ENCODE measurements at places on chromosomes 3 and 15.

DNA sequence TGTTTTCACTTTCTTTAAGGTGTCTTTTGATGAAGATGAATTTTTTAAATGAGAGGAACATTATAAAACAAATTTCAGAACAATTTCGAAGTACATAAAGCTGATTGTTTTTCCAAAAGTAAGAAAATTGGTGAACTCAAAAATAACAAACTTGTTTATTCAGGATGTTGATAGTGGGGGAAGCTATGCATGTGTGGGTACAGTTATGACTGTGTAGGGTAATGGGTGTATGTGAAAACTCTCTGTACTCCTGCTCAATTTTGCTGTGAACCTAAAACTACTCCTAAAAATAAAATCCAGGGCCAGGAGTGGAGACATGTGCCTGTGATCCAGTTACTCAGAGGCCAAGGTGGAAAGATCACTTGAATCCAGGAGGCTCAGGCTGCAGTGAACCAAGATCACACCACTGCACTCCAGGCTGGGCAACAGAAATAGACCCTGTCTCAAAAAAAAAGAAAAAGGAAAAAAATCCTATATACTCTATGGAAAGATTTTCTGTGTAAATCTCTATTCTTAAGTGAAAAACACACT, 37.2 kb downstream of the PIK3CB start:
- DNase-seq = no peak

DNA sequence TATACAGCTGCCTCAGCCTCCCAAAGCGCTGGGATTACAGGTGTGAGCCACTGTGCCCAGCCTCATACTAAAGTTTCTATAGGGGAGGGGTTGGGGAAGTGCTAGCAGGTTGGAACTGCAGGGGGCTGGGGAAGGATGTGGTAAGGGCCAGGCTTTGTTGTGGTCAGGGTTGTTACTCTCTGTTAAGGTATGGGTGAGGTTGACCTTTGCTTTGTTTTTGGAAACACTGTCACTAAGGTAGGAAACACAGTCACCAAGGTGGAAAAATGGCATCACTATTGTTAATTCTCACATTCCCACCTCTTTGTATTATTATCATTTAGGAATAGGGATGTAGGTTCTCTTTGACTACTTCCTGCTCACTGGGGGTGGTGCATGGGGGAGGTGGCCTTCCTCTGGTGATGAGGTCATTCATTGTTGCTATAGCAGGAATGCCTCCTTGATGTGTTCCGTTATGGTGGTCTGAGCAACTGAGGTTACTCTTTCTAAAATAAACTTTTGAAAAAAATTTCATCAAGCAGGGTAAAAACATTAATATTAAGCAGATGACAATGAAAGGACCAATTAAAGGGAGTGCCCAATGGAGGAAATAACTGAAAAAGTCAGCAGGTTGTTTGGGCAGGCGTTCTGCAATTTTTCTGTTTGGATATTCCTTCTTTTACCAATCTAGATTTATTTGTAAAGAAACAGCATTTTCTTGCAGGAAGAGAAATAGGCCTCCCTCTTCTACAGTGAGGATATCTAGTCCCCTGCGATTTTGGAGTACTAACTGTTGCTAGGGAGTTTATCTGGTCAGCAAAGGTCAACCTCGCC, 150.5 kb downstream of the WDR76 start:
- DNase-seq = peak; percentile 27

DNA sequence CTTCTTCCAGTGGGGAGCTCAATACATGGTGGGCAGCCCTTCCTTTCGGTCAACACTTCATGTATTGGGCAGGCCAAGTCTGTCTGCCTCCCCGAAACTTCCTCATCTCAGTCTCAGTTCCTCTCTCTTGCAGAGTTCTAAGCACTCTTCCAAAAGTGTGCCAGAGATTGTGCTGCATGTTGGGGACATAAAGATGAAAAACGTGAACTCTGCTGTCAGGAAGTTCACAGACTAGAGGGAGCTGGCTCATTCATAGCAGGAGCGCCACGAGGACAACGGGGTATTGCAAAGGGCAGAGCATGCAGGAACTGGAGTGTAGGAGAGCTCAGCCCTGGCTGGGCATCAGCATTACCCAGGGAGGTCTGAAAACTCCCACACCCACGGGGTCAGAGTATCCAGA, 15.3 kb upstream of the EPHB3 start:
- DNase-seq = no peak

- no peak for DNase-seq
These were observed 185.2 kb downstream of the ATP10A start for GRCh38 chr15:25677719-25678499.

GRCh38 chr3:169347597-169347996, 315.9 kb downstream of the MECOM start:
- DNase-seq = no peak

- DNase-seq = no peak
These were observed 112.7 kb downstream of the FEZF2 start for GRCh38 chr3:62260655-62261054.

DNA sequence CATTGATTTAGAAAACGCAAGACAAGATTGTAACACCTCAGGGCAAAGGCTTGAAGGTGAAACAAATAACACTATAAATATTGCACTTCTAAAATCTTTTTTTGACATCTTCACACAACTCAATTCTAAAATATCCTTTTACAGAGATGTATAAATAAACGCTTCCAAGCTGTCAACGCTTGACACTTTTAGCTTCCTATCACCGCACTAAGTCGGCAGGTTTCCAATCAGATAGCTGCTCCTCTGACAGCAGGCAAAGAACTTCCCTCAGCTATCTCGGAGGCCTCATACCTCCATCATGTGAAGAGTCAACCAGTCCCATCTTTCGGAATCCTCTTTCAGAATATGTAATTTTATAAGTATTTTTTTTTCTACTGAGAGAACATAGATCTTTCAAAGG, 71.0 kb downstream of the PCOLCE2 start:
- DNase-seq = no peak

DNA sequence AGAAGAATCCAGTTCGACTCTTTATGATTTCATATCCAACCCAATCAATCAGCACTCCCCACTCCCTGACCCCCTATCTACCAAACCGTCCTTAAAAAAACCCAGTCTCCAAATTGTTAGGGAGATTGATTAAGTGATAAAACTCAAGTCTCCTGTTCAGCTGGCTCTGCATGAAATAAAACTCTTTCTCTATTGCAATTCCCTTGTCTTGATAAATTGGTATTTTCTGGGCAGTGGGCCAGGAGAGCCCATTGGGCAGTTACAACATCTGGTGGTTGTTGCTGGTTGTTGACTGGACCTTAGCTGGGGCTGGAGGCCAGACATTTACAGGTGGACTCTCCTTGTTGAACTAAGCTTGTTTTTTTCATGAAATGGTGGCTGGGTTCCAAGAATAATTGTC, 642.3 kb downstream of the ROBO2 start:
- DNase-seq = no peak

GRCh38 chr3:114829783-114830182, 317.3 kb downstream of the ZBTB20 start:
- DNase-seq = no peak

DNA sequence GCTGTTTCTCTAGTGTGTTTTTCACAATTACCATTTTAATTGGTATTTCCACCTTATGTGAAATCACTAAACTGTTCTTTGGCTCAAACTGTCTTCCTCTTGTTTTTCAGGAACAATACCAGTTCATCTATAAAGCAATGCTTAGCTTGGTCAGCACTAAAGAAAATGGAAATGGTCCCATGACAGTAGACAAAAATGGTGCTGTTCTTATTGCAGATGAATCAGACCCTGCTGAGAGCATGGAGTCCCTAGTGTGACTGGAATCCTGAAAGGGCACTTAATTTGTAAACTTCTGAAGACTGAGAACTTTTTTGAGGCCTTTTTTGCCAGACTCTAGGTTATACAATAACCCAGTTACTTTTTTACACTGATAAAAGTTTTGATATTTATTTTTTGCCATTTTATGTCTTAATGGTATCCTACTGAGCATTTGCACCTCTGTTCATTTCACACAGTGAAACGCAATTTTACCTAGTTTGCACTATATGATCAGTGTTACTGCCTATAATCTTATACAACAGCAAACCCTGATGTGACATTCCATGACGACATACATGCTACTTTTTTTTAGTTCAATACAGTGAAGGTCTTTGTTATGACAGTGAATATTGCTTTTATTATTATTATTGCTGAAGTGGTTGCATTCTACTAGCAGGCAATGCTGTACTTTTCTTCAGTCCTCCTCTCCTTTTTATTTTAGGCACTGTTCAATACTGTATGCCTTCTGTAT, 80.1 kb downstream of the FEZF2 start:
- no peak for DNase-seq

DNA sequence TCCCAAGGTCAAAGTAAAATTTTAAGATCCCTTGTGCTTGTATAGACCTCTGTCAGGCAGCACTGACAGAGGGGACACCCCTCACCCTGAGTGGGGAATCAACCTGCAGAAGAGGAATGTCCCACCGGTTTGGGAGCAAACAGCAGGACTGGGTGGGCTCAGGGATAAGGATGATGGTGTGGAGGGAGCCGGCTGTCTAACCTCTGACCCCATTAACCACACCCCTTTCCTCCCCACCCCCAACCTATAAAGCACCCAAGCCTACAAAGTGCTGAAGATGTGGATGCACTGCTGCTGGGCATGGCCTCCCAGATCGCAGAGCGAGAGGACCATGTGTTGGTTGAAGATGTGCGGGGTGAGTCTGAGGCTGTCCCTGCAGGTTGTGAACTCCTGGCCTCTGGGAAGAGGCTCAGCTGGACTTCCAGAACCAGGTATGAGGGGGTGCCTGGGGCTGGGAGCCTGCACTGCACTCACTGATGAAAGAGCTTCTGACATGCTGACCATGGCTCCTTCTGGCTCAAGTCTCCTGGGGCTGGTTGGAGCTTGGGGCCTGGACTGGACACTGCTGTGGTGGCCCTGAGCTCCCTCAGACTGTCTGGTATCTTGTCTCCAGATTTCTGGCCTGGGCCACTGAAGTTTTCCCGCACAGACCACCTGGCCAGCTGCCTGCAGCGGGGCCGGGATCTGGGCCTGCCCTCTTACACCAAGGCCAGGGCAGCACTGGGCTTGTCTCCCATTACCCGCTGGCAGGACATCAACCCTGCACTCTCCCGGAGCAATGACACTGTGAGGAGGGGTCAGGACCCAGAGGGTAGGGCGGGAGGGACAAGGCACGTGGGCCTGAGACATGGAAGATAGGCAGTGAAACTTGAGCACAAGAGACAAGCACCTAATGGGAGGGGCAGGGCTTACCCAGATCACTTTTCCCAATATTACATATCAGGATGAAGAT, 9.3 kb downstream of the DUOX1 start:
- DNase-seq = no peak

DNA sequence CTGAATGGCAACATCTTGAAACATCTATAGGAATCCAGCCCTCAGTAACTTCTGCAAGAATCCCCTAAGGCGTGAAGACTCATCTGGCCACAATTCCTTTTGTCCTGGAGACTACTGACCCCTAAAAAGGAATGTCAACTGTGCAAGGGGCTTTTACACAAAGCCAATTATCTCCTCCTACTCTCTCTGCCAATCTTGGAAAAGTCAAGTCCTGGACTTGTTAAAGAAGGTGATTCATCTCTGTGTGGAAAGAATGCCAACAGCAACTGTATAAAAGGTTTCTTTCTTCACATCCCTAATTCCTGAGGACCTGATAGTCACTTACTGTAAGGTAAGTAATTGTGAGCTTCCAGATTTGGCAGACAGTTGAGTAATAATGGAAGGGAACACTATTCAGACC, 22.3 kb downstream of the THRB start:
- no peak for DNase-seq

DNA sequence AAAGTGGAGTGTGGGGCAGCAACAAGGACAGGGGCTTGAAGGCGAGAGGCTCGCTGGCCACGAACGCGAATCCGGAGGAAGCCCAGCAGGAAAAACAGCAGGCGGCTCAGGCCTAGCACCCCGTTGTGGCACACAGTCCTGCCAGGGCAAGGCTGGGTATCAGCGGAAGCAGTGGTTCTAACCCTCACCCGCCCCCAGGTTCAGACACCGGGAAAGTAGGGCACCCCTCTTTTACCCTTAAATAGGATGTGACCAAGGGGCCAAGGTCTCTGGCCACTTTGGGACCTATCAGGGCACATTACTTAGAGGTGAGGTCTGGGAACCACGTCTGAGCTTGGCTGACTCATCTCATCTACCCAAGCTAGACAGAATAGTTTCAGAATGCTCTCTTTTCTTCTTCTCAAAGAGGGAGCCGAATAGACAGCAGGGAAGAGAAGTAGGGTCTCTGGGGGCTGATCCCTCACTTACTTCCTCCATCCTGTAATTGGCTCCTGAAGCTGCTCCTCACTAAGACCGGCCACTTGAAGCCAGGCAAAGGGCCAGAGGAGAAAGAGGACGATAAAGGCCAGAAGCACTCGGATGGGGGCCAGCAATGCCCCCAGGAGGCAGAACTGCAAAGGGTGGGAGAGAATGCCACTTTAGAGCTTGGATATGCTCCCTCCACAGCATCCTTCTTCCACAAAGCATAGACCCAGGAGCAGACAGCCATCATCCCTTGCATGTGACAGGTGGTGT, 1.7 kb downstream of the LPCAT4 start:
- no peak for DNase-seq

DNA sequence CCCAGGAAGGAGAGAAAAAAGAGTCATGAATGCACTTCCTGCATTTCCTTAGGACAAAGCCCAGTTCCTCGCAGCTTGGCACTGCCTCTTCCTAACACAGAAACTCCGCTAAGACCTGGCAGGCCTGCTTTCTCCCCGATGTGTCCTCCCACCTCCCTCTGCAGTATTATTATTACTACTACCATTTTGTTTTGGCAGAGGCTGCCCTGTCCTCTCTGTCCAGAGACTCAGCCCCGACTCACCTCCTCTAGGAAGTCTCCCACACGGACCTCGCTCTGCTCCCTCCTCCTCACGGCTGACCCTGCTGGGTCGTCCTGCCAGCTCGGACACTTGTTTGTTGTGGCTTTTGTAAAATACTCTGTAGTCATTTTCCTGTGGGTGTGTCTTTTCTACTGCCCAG, 107.2 kb upstream of the HACD2 start:
- DNase-seq = no peak

DNA sequence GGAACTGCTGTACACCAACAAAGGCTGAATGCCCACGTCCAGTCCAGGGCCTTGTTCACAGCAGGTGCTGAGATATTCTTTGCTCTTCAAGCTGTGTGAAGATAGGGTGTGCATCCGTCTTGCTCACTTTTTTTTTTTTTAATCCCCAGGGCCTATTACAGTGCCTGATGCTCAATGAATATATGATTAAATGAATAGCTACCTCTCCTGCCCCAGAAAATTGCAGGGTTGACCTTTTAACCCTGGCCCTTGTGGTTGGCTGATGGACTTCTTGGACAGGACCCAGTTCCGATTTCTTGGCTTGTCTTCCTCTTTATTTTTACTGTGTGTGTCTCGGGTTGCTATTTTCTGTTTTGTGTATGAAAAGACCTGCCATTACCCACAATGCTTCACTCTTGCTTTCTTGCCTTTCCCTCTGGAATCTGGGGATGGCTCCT, 2.9 kb upstream of the FYTTD1 start:
- DNase-seq = no peak

GRCh38 chr3:59839283-59839682, 789.5 kb upstream of the CFAP20DC start:
- DNase-seq = no peak

DNA sequence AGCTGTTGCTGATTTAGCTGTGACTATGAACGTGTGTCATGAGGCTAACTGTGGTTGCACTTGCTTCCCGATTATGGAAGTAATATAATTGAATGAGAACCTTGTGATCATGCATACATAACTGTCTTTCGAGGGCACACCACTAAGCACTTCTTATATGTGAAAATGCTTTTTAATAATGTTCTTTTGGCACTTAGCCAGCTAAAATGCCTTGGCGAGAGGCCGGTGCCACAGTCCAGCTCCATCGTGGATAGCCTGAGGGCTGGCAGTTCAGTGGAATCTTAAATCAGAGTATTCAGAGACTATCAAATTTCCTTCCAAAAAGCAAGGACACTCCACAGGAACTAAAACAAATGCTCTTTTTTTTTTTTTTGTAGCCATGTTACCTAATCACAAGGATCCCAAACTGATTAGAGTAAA, 161.6 kb upstream of the FRMD4B start:
- no peak for DNase-seq
